ENCODE measurements at places on chromosomes 2 and 18.

GRCh38 chr2:118134650-118135049 is 46.4 kb downstream of the INSIG2 start:
- no peak for DNase-seq

DNA sequence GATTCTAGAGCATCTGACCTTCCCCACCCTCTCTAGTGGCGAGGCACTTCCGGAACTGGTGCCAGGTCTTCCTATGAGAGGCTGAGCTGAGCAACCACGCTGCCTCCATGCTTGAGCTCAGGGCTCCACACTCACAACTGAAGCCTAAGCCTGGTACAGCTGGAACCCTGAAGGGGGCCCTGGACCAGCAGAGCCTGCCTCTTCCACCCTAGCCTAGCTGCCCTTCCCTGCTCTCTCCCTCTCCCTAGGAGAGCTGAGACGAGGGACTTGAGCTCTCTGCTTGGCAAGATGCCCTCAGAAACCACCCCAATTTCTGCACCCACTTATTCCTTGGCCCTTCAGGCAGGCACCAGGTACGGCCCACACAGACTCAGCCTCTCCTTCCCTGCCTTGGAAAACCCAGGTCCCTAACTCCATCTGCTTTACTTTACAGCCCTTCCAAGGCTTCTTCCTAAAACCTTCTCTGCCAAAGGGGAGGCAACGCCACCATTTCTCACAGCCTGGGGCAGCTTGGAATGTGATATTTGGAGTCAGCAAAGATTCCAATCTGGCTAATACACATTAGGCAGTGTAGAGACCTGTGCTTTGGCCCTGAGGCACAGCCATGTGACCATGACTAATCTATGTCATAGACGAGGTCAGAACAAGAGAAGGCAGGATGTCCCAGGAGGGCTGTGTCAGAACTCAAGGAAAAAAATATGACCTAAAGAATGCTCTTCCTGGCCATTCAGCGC is 18.8 kb downstream of the COX7A2L start:
- peak; percentile 93 for DNase-seq

- DNase-seq = no peak
These were observed 782.6 kb upstream of the FSHR start for GRCh38 chr2:49936965-49937364.

GRCh38 chr18:3440341-3440740 is 9.6 kb upstream of the TGIF1 start:
- no peak for DNase-seq

GRCh38 chr2:16644221-16644925 is 21.3 kb downstream of the CYRIA start:
- no peak for DNase-seq

DNA sequence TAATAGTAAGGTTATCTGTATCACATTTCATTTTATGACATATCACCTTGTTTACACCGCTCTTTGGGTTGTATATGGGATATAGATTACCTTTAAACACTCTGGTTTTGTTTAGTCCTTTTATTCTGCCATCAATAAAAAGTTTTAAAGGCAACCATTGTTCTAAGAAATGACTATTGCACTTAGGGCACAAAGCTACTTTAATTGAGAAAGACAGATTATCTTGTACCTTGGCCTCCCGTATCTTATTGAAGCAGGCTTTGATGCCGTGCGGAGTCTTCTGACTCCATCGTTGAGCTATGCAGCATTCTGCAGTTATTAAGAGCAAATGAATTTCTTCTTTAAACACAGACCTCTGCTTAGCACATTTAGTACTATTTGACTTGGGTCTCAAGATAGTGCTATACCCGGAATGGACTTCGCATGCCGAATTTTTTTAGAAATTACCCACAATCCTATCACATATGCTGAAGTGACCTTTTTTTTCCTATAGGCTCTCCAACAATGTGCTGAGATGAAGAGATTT is 16.7 kb downstream of the PKDCC start:
- DNase-seq = peak; percentile 60

DNA sequence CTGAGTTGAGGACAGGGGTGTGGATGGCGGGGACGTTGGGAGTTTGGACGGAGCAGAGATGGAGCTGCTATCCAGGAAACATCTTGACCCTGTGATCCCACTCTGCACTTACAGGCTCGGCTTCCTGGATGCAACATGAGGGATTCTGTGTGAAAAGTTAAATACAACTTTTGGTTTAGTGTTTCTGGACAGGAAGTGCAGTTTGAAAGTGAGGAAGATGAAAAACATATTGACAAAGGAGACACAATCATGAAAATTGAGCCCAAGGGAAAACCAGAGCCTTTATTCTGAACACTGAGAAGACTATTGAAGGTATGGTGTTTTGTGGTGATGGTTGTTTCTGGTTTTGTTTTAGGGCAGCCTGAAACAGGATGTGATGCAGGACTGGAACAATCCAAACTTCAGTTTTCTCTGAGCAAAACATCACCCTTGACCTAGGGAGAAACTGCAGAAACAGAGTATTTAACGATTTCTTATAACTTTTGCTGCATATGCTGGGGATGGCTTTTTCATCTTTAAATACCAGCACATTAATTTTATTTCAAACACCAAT is 76.5 kb upstream of the RFX8 start:
- DNase-seq = no peak

DNA sequence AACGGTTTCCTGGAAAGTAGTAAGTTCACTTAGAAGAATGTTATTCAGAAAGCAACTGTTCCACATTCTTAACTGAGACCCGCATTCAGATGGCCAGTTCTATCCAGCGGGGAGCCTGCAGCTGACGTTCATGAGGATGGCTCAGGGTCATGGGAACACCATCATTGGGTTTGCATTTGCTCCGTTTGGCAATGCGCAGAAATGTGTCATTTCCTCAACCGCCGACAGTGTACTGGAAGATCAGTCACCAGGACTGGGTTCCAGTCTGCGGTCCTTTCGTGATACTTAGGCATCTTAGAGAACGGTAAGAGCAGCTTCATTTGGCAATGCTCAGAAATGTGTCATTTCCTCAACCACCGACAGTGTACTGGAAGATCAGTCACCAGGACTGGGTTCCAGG is 104.0 kb downstream of the DNER start:
- peak; percentile 26 for DNase-seq

GRCh38 chr18:35753306-35753910 is 171.9 kb downstream of the GALNT1 start:
- DNase-seq = no peak

DNA sequence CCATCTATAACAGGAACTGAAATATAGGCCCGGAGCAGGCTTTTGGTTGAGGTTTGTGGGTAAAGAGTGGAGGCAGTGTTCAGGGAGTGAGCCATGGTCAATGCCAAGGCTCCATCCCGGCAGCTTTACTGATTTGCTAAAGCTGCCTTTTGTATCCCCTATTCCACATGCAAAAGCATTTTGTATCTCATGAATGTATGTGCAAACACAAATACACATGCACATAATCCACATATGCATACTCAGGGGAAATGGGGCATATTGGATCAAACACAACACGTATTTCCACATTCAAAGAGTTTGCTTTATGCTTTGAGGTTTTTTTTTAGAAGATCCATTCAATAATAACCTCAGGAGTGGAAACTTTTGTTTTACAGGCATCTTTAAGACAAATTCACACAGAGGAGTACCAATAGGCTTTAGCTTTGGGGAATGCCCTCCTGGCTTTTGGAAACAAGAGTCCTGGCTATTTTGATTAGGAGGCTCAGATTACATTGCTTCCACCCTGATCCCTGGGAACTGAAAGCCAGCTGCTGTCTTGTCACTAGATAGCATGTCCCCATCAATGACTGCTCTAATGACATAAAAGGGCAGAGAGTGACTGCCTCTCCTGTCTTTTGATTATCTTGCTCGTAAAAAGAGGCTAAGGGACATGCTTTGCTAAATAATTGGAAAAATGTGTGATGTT is 263.2 kb downstream of the EN1 start:
- no peak for DNase-seq

DNA sequence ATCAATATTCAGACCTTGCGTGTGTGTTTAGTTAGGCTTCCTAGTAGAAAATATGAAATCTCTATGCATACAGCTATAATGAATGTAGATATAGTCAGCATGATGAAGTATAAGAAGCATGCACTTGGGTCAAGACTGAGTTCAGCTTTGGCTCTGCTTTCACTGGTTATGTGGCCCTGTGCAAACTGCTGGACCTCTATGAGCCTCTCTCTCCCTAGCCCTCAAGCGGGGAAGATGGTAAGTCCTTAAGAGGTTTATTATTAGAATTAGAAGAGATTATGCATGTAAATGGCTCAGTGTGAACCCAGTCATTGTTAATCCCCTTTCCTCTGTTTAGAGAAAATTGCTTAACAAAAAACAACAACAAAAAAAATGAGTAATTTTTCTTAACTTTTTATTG is 178.8 kb upstream of the NXPH2 start:
- DNase-seq = no peak

DNA sequence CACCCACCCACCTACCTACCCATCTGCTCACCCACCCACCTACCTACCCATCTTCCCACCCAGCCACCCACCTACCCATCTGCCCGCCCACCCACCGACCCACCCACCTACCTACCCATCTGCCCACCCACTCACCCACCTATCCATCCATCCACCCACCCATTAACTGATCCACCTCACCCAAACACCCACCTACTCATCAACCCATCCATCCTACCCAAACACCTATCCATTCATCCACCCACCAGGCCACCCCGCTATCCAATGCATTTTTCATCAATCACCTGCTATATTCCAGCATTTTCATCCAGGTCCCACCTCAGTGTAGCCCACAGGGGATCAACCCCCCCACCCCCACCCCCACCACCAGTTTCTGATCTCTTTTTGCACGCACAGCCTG is 121.8 kb downstream of the GLI2 start:
- DNase-seq = no peak

DNA sequence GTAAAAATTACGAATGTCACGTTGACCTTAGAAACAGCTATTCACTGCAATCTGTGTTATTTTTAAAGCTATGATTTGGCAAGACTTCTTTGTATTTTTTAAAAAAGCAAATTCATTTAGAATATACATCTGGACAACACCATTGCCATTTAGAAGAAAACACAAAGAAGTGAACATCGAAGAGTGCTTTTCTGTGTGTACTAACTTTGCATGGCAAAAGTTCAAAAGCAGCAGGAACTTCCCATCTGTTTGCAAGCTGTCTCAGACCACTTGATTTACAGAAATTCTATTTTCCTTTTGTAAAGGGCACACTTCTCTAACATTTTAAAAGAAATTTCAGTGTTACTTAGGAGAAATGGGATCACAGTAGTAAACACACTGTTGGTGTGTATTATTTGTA is 145.9 kb downstream of the CALCRL start:
- peak; percentile 49 for DNase-seq

- DNase-seq = no peak
These were observed 260.4 kb downstream of the ZNF516 start for GRCh38 chr18:76234676-76235060.

- no peak for DNase-seq
These were observed 147.7 kb upstream of the GLI2 start for GRCh38 chr2:120587997-120588336.

- DNase-seq = no peak
These were observed 108.4 kb downstream of the TACR1 start for GRCh38 chr2:75090770-75091515.

- DNase-seq = no peak
These were observed 942.5 kb upstream of the SLC39A10 start for GRCh38 chr2:194714541-194714940.

- no peak for DNase-seq
These were observed 7.8 kb upstream of the RAB31 start for GRCh38 chr18:9700261-9700796.

GRCh38 chr2:175930504-175930903 is 71.6 kb downstream of the LNPK start:
- DNase-seq = no peak

DNA sequence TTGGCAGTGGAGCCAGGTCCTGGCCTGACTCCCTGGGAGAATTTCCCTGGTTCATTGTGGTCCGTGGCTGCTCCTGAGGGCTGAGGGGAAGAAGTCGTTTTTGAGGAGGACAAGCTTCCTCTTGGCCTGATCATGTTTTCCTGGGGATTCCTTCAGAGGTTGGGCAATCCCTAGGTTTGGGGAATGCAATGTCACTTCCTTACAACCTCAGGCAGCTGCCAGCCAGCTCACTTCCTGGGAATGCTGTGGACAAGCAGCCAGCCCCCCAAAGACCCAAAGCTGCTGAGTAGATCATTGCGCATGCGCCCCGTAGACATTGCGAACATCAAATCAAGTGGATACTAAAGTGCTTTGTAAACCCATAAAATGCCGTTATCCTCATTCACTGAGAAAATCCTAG is 7.7 kb upstream of the DNMT3A start:
- peak; percentile 78 for DNase-seq

DNA sequence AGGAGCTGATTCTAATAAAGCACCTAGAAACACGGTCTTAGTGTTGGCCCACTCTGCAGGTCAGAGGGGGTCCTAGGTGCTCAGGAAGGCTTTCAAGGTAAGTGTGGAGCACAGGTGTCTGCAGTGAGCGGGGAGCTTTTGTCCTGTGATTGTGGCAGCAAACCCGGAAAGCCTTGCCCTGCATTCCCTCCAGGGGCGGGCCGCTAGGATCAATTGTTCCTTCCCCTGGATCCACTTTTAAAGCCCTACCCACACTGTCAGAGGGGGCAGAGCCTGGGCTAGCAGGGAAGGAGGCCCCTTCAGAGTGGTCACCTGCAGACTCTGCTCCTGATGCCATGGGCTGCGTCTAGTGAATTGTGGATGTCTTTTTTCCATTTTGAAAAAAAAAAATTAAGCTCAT is 176.0 kb downstream of the CTIF start:
- DNase-seq = no peak

- DNase-seq = no peak
These were observed 1.5 kb downstream of the DSEL start for GRCh38 chr18:67514901-67515540.

GRCh38 chr2:6224267-6224666 is 532.1 kb downstream of the SOX11 start:
- no peak for DNase-seq

DNA sequence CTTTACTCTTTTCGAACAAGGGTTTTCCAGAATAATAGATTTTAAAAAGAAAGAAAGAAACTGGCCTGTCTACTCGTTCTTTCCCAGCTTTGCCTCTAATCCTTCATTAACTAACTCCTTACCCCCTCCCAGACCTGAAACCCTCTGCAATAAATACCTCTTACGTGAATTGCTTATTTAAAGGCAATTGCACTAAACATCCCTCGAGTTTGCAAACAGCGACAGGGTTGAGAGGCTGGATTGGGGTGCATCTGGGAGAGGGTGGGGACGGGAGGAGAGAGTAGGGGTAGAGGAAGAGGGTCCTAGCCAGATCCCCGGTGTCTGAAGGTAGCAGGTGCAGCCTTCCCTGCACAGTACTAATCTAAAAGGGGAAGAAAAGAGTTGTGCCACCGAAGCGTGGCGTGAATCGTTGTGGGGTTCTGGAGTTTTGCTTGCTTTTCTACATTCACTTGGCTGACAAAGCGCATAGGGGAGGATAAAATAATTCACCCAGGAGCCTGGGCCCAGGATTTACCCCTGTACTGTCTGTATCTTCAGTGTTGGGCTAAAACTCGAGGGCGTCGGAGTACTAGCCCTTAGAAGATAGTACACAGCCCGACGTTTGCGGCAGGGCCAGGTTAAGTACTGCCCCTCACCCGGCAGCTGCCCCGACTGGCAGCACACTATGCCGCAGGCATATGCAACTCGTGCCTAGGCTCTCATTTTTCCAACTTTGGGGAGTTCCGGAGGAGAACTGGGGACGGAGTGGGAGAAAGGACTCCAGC is 1.9 kb upstream of the NEUROD1 start:
- DNase-seq = no peak

Data from AG10803 (cell line).